ENCODE measurements at places on chromosomes 2 and 18. TPM values are rescaled to one million over a fixed set of nuclear protein-coding genes. Genes with fewer than 3 reads are reported as not detected.

The MEP1B gene
- total RNA-seq = not detected

The RAB17 gene
- total RNA-seq = not detected

The ZNG1B gene
- total RNA-seq = 55.3 TPM

The GPR45 gene
- not detected for total RNA-seq

The ADD2 gene
- 2.9 TPM for total RNA-seq

The TCF4 gene
- total RNA-seq = 235 TPM

The INSIG2 gene
- total RNA-seq = 18.8 TPM
